ENCODE measurements at places on chromosomes 13 and 19. TPM values are rescaled to one million over a fixed set of nuclear protein-coding genes. Genes with fewer than 3 reads are reported as not detected.
A peak's percentile ranks its signal among the peaks of the same experiment; 100 is the strongest.

The ZNF497 gene
- total RNA-seq, result 5.0 TPM

The FBXO17 gene
- total RNA-seq, result 32.3 TPM

The COX7A1 gene
- 56.2 TPM for total RNA-seq

The ANO8 gene
- 12.1 TPM for total RNA-seq

The OR4F17 gene
- 0.35 TPM for total RNA-seq

The EML2 gene
- 93.8 TPM for total RNA-seq

The ASF1B gene
- 1.8 TPM for total RNA-seq

DNA sequence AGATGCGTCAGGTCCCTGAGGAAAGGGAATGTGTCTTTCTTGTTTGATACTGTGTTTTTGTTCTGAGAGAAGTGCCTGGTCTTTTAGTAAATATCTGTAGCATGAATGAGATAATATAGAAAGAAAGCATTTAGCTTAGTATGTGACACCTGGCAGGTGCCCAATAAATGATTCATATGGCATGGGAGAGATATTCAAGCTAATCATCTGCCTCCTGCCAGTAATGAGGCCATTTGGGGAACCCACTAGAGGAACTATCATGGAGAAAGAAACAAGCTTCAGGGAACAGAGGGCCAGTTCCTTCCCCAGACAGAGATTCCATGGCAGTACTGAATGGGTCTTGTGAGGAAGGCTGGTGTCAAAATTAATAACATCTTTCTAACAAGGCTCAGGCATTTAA is 603.9 kb downstream of the DCT start:
- no peak for DNase-seq

GRCh38 chr13:64962404-64962803 is 2267.7 kb downstream of the PCDH9 start:
- DNase-seq, result no peak

DNA sequence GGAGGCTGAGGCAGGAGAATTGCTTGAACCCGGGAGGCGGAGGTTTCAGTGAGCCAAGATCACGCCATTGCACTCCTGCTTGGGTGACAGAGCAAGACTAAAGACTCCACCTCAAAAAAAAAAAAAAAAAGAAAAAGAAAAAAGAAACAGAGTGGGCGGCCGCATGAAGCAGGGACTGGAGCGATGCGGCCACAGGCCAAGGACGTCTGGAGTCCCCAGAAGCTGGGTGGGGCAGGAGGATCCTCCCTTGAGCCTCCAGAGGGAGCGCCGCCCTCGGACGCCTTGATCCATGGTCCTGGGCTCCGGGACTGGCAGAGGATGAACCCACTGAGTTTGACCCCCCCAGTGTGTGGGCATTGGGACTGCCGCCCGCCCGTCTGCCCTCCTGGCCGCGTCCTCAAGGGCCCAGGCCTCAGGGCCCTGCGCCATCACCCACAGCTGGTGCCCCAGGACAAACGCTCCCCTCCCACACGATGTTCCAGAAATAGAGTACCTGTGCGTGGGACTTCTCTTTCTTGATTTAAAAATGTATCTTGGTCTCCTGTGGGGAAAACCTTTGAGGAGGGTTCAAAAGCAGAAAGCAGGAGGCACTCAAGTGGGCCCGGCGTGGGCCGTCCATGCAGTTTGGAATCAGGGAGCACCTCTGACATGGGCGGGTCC is 15.5 kb downstream of the BTBD2 start:
- DNase-seq, result no peak

DNA sequence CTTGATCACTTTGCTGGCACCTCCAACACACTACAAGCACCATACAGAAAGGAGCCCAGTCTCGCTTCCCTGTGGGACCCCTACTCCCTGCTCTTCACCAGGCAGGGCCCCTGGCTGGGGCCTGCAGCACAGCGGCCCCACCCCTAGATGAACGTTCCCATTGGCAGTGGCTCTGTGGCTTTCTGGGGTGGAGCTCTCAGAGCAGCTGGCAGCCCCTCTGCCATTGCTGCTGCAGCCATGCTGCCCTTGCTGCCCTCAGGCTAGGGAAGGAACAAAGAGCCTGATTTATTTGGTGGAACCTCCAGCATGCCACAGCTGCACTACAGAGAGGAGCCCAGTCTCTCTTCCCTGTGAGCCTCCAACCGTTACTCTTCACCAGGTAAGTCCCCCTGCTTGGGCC is 5.8 kb downstream of the SIGLEC6 start:
- peak; percentile 47 for DNase-seq

GRCh38 chr13:110576070-110576394 is 14.5 kb upstream of the RAB20 start:
- DNase-seq, result no peak

DNA sequence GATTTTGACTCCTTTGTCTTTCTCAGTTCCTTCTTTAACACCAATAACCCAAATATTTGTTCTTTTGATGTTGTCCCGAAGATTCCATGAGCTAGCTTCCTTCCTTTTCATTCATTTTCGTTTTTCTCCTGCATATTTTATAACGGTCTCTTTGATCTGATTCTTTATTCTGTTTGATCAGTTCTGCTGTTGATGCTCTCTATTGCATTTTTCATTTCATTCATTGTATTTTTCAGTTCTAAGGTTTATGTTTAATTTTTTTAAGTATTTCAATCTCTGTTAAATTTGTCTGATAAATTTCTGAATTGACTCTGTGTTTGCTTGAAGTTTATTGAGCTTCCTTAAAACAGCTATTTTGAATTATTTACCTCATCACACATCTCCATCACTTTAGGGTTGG is 68.4 kb upstream of the LRCH1 start:
- DNase-seq, result no peak

- no peak for DNase-seq
These were observed 3.7 kb downstream of the REXO1 start for GRCh38 chr19:1844513-1845124.

- no peak for DNase-seq
These were observed 2.0 kb upstream of the JUNB start for GRCh38 chr19:12789098-12789903.

GRCh38 chr13:60511637-60512036 is 114.6 kb downstream of the TDRD3 start:
- no peak for DNase-seq

- no peak for DNase-seq
These were observed 11.7 kb upstream of the CYSLTR2 start for GRCh38 chr13:48642061-48642460.

GRCh38 chr19:3554254-3555083 is 2.9 kb downstream of the MFSD12 start:
- DNase-seq, result peak; percentile 41

DNA sequence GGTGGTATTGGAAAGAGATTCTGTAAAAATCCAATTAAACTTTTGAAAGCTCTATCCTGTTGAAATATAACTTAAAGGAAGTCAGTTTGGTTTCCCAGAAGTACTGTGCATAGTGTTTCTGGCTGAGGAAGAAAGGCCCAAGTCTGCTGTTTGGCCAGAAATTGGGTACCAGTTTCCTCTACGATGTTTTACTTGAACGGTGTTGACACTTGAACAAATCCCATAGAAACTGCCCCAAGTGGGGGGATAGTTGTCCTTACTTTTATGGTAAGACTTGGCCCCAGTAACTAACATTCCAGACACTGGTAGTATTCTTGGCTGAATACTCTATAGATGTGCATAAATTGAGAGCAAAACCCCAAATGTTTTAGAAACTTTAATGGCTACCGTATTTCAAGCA is 14.2 kb downstream of the KLF5 start:
- no peak for DNase-seq

GRCh38 chr13:100478107-100478809 is 110.3 kb downstream of the GGACT start:
- no peak for DNase-seq

GRCh38 chr13:39501702-39502324 is 101.2 kb downstream of the LHFPL6 start:
- DNase-seq, result no peak

DNA sequence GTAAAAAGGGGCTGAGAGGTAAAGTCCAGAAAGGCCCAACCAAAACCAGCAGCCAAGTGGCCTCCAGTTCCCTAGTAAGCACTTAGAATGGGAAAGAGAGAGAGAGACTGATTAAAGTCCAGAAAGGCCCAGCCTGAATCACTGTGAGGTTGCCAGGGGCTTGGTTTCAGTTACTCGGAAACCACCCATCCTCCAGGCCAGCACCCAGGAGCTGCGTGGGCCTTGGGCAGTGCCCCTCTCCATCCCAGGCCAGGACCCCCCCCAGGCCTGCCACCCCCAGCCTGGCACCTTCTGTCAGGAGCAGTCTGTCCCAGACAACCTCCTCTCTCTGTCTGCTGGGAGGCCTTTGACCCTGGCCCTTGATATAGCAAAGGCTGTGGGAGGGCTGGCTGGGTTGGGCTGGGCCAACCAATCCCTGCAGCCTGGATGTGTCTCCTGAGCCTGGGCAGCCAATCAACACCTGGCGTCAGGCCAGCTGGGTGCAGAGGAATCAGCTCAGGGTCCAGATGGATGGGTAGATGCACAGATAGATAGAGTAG is at the start of gene CYP4F2:
Gene CYP4F2, minus strand, starts transcription at position 337 of the 539 bp plus-strand sequence. CDS start 463 bp downstream, outside the sequence.
- DNase-seq, result no peak

GRCh38 chr19:51083783-51084182 is 1.1 kb upstream of the KLK14 start:
- no peak for DNase-seq

GRCh38 chr13:27374126-27374613 is 50.2 kb upstream of the GTF3A start:
- DNase-seq, result no peak

GRCh38 chr13:48725271-48725670 is 71.5 kb downstream of the CYSLTR2 start:
- no peak for DNase-seq

DNA sequence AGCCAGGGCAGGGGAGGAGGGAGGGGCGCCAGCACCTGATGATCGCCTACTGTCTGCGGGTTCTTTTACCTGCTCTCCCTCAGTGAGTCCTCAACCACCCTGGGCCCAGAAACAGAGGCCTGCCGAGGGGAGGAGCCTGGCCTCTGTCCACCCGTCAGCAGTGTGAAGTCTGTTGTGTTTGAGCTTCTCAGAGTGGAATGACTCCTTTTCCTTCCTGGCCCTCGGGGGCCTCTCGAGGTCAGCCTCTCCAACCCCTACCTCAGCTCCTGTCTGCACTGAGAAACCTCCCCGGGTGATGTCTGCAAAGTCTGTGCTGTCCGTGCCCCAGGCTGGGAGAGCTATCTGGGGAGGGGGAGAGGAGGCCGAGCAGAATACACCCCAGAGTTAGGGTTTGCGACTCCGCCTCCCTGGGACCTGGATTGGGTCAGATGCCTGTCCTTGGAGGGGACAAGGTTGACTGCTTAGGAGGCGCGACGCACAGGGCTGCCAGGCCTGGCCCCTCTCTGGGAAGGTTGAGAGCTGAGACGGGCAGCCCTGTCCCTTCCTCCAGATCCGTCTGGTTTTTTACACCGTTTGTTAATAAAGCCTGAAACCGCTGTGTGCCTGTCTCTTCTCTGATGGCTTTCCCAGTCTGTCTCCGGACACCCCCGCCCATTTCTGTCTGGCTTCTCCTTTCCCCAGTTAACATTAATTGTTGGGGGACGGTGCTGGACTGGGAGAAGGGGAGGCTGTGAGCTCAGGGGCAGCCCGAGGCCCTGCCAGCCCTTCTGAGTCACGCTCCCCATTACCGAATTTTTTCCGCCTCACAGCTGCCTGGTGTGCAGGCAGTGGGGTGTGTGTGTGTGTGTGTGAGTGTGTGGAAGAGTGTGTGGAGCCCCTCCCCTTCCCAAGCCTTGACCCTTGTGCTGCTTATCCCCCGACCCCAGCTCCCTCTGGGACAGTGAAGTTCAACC is 989 bp upstream of the SSC5D start:
- DNase-seq, result peak; percentile 79

- no peak for DNase-seq
These were observed 136.4 kb downstream of the ZAR1L start for GRCh38 chr13:32178763-32179162.

GRCh38 chr19:47230054-47230920 is 712 bp downstream of the BBC3 start:
- DNase-seq, result peak; percentile 50

DNA sequence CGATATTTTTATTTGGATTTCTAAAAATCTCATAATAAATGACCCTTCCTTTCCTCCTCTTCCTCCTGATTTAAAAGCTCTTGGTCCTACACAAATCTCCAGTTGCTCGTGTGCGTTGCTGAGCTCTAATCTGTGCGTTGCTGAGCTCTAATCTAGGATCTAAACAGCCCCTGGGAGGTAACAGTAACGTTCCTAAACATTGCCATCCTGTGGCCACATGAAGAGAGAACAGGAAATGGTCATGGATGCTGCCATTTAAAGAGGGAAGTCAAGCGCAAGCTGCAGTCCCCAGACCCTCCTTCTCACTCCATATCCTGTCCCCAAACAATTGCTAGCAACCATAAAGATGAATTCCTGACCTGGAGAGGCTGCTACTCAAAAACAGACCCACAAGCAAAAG is 170.8 kb downstream of the NUFIP1 start:
- DNase-seq, result no peak

Measured in kidney (tissue), 22 donors.